ENCODE measurements at places on chromosomes 3 and 15.

- DNase-seq: peak; percentile 65
Observed at GRCh38 chr3:113035387-113035982, 44.7 kb downstream of the GTPBP8 start.

DNA sequence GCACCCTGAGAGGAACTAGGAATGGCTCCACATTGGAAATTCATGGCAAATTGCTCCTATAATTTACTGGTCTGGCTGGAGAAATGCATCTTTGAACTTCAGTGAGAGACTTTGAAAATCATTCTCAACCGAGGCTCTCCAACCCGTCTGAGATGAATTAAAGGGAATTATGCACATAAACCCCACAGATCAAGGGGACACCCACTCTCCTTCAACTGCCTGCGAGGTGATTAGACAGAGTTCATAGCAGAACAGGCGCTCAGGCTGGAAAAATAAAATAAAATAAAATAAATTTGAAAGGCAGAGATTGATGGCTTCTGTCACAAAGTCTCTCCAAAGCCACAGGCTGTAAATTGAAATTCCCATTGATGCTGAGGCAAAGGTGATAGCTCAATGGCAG is 37.7 kb downstream of the MEGF11 start:
- DNase-seq: no peak

GRCh38 chr3:160796813-160797164 is 40.8 kb downstream of the PPM1L start:
- no peak for DNase-seq

GRCh38 chr3:167520266-167521005 is 46.6 kb upstream of the SERPINI2 start:
- no peak for DNase-seq

All from Peyer's patch (tissue), 4 donors.